ENCODE measurements at places on chromosomes 3 and 15.
A peak's percentile ranks its signal among the peaks of the same experiment; 100 is the strongest.

GRCh38 chr15:64456634-64457108 lies 3.7 kb upstream of the ZNF609 start:
- DNase-seq = no peak

- DNase-seq = no peak
Measured at GRCh38 chr3:33918126-33918756, 119.8 kb downstream of the PDCD6IP start.

- DNase-seq = no peak
Measured at GRCh38 chr3:38126121-38126892, 10.6 kb downstream of the ACAA1 start.

GRCh38 chr3:197555281-197556261 lies at the start of gene BDH1:
Gene BDH1, minus strand, starts transcription at chr3:197555968. Its CDS starts 9,525 bp downstream, at chr3:197546443.
- peak; percentile 73 for DNase-seq

DNA sequence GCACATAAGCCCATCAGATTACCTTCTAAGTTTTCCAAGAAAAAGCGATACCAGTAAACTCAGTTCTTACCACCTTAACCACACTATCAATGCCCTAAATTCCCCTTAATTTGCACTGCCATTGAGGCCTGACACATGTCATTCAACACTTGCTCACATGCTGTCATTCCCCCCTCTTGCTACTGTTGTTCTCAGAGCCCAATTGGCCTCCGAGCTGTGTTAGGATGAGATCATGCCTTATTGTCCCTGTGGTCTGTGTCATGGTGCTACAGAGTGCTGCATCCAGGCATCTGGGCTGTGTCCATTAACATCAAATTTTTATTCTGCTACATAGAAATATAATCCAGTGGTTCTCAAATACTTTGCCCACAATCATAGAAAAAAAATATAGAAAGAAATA lies 213.6 kb downstream of the SSR3 start:
- DNase-seq = no peak

GRCh38 chr15:51049081-51049480 lies 45.6 kb downstream of the TNFAIP8L3 start:
- DNase-seq = no peak

- DNase-seq = no peak
Measured at GRCh38 chr3:28150465-28151206, 90.8 kb upstream of the CMC1 start.

GRCh38 chr3:58008141-58009025 lies at the start of gene FLNB:
Gene FLNB, plus strand, starts transcription at chr3:58008422. Its CDS starts 143 bp downstream, at chr3:58008565.
- peak; percentile 68 for DNase-seq

GRCh38 chr3:108527817-108528216 lies 17.4 kb upstream of the MYH15 start:
- no peak for DNase-seq

- no peak for DNase-seq
Measured at GRCh38 chr15:78358102-78358870, 18.1 kb downstream of the CRABP1 start.

GRCh38 chr3:17820275-17820674 lies 77.8 kb upstream of the TBC1D5 start:
- no peak for DNase-seq

- no peak for DNase-seq
Measured at GRCh38 chr3:14587740-14588360, 47.7 kb upstream of the GRIP2 start.

- DNase-seq = no peak
Measured at GRCh38 chr3:197064771-197065170, 35.2 kb upstream of the MELTF start.

DNA sequence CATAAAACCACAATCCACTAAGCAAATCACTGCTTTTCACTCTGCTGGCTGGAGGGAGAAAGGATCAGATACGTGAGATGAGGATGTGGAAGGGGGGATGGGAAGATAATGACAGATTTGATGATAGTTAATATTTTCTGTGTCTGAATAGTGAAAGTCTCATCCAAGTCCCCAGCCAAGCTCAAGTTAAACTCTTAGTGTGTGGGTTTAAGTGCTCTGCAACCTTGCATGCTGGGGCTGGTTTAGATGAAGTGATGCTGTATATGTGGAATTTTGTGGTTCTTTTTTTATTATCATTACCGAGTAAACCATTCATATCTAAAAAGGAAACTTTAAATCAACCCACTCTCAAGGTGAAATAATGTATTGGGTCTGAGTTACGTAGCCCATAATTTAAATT lies 111.0 kb downstream of the TPRG1 start:
- no peak for DNase-seq

GRCh38 chr3:131796558-131797198 lies 238.1 kb downstream of the CPNE4 start:
- DNase-seq = no peak

DNA sequence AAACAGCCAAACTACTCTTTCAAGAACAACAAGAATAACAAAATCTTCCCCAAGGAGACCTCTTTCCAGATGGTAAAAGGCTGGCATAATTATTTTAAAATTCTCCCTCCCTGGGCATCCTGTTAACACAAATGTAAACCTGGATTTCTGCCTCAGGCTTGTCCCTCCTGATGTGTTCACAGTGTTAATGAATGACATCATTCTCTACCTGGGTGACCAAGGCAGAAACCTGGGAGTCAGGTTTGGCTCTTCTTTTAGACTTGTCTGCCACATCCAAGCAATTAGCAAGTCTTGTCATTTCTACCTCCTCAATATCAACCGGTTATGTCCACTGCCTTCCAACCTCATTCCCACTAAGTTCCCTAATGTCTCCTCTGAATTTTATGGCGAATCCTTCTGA lies 368.7 kb upstream of the TBL1XR1 start:
- DNase-seq = no peak

DNA sequence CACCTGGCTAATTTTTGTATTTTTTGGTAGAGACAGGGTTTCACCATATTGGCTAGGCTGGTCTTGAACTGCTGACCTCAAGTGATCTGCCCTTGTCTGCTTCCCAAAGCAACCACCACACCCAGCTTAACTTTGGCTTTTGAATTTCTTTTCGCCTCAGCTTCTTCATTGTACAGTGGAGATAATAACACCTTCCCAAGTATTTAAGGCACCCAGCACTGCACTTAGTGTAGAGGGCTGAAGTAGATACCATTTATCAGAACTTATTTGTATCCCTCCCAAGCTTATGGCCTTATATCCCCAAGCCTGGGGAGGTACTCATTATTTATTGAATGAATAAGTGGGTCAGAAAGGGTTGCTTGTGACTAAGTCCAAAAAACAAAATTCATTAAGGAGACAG lies 2.3 kb downstream of the SQOR start:
- no peak for DNase-seq

GRCh38 chr3:157572559-157573270 lies 69.5 kb upstream of the VEPH1 start:
- peak; percentile 1 for DNase-seq

DNA sequence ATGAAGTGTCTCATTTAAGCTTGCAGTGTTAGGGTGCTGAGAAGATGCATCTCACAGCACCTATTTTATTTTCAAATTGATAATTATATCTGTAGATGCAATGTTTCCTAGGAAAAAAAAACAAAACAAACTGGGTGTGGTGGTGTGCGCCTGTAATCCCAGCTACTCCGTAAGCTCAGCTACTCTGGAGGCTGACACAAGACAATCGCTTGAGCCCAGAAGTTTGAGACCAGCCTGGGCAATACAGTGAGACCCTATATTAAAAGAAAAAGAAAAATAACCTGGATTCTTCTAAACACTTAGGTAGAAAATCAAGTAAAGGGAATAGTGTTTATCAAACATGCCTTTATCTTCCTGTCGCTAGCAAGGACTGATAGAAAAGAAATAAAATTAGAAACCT lies 1.9 kb downstream of the MINDY2 start:
- no peak for DNase-seq

DNA sequence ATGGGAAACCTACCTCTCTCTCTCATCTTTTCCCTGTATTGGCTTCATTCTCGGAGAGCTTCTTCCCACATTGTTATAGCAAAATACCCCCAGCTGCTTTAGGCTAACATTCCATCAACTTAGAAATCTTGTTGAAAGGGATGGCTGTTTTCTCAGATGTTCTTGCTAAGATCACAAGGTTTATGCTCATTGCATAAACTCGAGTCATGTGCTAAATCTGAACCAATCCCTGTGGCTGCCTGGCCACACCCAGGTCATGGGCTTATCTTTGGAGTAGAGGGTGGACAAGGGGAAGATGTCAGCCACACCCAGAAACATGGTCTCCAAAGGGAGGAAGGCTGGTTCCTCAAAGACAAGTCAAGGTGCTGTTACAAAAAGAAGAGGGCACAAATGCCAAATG lies 150.6 kb upstream of the UMPS start:
- DNase-seq = no peak

DNA sequence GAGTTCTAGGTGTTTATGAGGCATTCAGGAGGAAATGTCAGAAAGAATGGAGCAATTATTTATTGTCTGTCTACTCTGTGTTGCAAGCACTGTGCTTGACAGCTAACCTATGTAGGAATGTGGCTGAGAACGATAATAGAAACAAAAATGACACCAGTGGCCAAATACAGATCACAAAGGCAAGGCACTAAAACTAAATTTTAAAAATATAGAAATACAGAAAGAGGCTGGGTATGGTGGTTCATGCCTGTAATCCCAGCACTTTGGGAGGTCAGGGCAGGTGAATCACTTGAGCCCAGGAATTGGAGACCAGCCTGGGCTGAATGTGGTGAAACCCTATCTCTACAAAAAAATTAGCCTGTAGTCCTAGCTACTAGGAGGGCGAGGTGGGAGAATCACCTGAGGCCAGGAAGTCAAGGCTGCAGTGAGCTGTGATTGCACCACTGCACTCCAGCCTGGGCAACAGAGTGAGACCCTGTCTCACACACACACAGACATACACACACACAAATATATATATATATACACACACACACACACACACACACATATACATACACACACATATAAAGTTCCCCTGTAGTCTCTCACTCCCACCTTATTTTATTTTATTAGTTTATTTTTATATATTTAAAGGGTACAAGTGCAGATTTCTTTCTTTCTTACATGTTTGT lies 6.0 kb downstream of the PRKCI start:
- DNase-seq = no peak

GRCh38 chr3:46348823-46349482 lies 5.0 kb upstream of the CCR2 start:
- no peak for DNase-seq

GRCh38 chr3:83039422-83039821 lies 1278.0 kb upstream of the GBE1 start:
- no peak for DNase-seq

DNA sequence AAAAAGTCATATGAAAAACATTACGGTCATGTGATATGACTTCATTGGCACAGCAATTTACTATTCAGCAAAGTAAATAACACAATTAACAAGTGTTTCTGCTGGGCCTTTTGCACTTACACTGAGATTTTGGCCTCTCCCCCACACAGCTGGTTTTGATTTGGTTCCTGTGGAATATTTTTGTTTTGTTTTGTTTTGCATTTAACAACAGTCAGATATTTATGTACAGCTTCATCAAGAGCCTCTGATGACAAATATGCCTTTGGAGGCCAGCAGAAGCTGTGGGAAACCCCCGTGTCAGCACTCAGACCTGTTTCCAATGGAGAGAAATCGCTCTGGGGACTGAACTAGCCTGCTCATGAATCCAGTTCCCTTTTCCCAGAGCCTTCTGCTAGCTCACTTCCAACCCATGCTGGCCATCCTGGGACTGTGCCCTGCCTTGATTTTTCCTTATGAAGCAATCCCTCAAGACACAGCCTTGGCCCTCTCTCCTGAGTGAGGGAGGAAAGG lies 161.9 kb downstream of the ATG7 start:
- no peak for DNase-seq

DNA sequence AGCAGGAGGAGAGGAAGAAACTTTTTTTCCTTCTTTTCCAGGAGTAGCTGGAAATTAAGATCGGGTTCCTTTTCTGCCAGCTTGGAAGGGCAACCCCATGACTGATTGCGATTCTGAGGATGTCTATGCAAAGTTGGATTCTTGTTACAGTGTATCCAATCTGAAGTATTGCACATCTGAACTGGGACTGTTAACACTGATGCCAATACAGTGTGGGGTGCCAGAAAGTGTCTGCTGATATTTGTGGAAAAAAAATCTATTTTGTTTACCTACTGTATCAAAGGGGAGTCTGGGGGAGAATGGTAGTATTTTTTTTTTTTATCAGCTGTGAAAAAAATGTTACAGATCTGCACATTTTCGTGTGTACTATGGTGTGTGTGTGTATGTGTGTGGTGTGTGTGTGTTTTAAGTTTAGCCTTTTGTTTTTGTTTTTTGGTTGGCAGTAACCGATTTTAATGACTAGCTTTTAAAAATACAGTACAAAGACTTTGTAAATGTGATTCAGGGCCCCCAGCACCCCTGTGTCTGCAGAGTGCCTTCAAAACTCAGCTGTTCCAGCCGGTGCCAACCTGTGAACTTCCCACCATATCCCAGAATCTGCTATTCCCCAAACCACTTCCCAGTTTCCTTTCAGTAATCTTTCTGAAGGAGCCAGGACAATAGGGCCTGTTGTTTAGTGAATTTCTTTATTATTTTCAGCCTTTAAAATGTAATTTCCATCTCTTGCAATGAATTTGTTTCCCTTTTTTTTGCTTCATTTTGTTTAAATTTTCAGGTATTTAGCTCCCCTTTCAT lies 1.9 kb downstream of the RAP2B start:
- DNase-seq = no peak

DNA sequence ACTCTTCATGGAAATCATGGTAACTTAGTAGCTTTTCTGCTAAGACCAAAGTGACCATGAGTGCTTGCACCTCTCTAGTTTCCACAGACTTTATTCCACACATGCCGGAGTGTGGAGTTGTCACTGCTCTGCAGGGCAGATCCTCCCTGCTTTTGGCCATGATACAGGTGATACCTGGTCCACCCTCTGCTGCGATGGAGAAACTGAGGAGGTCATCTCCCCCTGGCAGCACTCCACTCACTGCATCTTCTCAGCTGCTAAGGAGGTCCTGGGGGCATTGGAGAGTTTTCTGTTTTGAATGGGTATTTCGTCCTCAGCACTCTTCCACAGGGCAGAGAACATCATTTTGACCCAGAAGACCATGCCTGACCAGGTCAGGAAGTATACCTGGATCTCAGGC lies 31.1 kb downstream of the RBM5 start:
- DNase-seq = no peak

DNA sequence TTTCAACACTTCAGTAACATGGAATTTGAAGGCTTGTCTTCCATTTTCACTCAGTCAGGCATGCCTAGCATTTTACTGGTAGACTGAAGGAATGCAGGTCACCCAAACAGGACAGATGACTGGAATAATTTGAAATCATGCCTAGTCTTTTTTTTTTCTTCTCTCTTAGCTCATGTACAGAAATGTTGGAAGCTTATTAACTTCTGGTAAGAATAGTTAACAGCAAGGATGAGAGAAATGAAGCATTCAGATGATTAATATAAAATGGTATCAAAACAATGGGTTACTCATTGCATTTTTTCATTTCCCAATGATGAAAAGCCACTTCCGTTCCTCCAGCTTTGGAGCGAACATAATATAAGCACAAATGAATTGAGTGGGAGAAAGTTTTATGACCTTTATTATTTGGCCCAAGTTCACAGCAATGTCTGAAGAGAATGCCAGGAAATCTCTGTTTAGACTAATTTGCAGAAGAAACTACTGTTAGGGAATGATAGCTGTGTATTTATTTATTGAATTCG lies 431.6 kb upstream of the RASGRP1 start:
- no peak for DNase-seq

All from stimulated activated CD8-positive, alpha-beta memory T cell treated with anti-CD3 and anti-CD28 coated beads, Interleukin-2, amount 100 ng/mL, for 48 hours (primary cell).